Activated CD4-positive, alpha-beta memory T cell treated with anti-CD3 and anti-CD28 coated beads, Interleukin-2, amount 10 ng/mL, durations not matched to agents 7 days and 5 days (primary cell): ENCODE measurements at places on chromosomes 7 and 10. TPM values are rescaled to one million over a fixed set of nuclear protein-coding genes. Genes with fewer than 3 reads are reported as not detected.

Gene PDK4
- not detected for total RNA-seq

Gene ENO4
- not detected for total RNA-seq

Gene NSUN5
- 44.7 TPM for total RNA-seq

Gene MALSU1
- 49.8 TPM for total RNA-seq

Gene SRRM3
- total RNA-seq: not detected

Gene MCU
- 16.1 TPM for total RNA-seq

- H3K4me3 ChIP-seq: peak overlapping the region; percentile 57
- H3K36me3 ChIP-seq: peaks cover 4% of the 10 kb centered on the region
- peak overlapping the region; percentile 90 for H3K27ac ChIP-seq
- H3K4me1 ChIP-seq: peaks cover 24% of the 10 kb centered on the region
Observed at GRCh38 chr7:22885797-22886261, 63.2 kb upstream of the TOMM7 start.

GRCh38 chr10:11292576-11293302 lies 275.1 kb downstream of the CELF2 start:
- DNase-seq: peak; percentile 9
- H3K27me3 ChIP-seq: no peaks in the 10 kb centered on the region
- peaks cover 97% of the 10 kb centered on the region for H3K36me3 ChIP-seq
- H3K4me3 ChIP-seq: no peak overlapping the region
- H3K27ac ChIP-seq: no peak overlapping the region
- peaks cover 14% of the 10 kb centered on the region for H3K4me1 ChIP-seq

DNA sequence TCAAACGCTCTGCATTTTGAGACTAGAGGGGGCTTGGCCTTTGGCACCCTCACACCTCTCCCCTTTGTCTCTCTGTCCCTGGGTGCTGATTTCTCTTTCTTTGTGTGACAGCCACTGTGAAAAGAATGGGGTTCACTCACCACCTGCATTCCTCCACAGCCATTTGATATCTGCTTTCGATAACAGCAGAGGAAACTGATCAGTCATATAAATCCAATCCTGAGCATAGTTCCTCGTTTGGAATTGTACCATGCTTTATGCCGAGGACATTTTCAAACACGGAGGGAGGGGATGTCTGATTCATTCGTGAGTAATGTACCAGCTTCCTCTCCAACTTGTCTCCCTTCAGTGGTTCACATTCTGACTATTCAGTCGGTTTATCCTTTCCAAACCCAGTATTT lies 15.8 kb downstream of the MET start:
- peaks cover 3% of the 10 kb centered on the region for H3K36me3 ChIP-seq
- H3K4me3 ChIP-seq: no peak overlapping the region
- no peaks in the 10 kb centered on the region for H3K4me1 ChIP-seq
- H3K27me3 ChIP-seq: peaks cover 37% of the 10 kb centered on the region
- H3K27ac ChIP-seq: no peak overlapping the region
- DNase-seq: no peak

DNA sequence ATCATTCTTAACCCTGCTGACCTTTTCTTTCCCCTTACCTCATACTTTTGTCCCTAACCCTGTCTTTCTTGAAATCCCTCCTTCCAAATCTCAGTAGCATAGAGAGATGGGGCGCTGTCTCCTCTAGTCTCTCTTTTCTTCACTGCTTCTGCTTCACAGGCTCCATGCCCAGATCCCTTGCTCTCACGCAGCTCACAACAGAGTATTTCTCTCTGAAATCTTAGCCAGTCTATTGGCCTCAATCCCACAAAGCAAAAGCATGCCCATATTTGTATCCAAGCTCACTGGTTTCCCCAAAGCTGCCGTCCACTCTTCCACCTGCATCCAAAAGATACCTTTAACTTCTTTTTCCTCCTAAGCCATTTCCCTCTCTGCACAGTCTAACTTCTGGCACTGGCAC lies 526.8 kb downstream of the PLXDC2 start:
- no peaks in the 10 kb centered on the region for H3K4me1 ChIP-seq
- no peak overlapping the region for H3K27ac ChIP-seq
- no peaks in the 10 kb centered on the region for H3K27me3 ChIP-seq

DNA sequence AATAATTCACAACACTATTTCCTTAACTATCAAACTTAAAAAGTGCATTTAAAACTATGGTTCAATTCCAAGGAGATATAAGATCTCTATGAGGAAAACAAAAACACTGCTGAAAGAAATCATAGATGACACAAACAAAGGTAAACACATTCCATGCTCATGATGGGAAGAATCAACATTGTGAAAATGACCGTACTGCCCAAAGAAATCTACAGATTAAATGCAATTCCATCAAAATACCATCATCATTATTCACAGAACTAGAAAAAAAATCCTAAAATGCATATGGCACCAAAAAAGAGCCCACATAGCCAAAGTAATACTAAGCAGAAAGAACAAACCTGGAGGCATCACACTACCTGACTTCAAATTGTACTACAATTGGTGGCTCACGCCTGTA lies 159.9 kb upstream of the EEPD1 start:
- no peak overlapping the region for H3K4me3 ChIP-seq
- no peak overlapping the region for H3K27ac ChIP-seq
- H3K27me3 ChIP-seq: no peaks in the 10 kb centered on the region

GRCh38 chr10:103781329-103782061 lies 73.9 kb downstream of the SH3PXD2A start:
- H3K4me1 ChIP-seq: peaks cover 29% of the 10 kb centered on the region
- peak overlapping the region; percentile 73 for H3K27ac ChIP-seq
- peaks cover 10% of the 10 kb centered on the region for H3K27me3 ChIP-seq
- DNase-seq: peak; percentile 36
- no peaks in the 10 kb centered on the region for H3K36me3 ChIP-seq

GRCh38 chr10:23780331-23780730 lies 341.5 kb downstream of the OTUD1 start:
- no peak overlapping the region for H3K27ac ChIP-seq
- H3K36me3 ChIP-seq: no peaks in the 10 kb centered on the region
- DNase-seq: no peak
- H3K4me1 ChIP-seq: no peaks in the 10 kb centered on the region
- no peak overlapping the region for H3K4me3 ChIP-seq

- H3K4me3 ChIP-seq: no peak overlapping the region
- peaks cover 6% of the 10 kb centered on the region for H3K36me3 ChIP-seq
- H3K27ac ChIP-seq: no peak overlapping the region
- H3K4me1 ChIP-seq: peaks cover 36% of the 10 kb centered on the region
Observed at GRCh38 chr10:88168171-88169036, 305.0 kb downstream of the PTEN start.
